ENCODE measurements at places on chromosomes 5 and 9.
A peak's percentile ranks its signal among the peaks of the same experiment; 100 is the strongest.

DNA sequence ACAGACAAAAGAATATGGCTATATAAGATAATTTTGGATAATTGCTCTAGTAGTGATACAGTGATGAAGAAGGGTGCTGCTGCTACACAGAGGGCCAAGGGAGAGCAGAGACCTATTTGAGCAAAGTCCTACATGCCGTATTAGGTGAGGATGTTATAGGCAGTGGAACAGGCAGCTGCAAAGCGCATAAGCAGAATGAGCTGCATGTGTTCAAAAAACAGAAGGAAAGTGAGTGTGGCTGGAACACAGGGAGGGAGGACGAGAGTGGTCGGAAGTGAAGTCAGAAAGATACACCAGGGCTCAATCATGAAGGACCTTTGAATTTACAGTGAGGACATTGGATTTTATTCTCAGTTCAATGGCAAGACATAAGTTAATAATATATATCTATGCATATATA, 35.4 kb downstream of the ITGA2 start:
- DNase-seq: no peak

DNA sequence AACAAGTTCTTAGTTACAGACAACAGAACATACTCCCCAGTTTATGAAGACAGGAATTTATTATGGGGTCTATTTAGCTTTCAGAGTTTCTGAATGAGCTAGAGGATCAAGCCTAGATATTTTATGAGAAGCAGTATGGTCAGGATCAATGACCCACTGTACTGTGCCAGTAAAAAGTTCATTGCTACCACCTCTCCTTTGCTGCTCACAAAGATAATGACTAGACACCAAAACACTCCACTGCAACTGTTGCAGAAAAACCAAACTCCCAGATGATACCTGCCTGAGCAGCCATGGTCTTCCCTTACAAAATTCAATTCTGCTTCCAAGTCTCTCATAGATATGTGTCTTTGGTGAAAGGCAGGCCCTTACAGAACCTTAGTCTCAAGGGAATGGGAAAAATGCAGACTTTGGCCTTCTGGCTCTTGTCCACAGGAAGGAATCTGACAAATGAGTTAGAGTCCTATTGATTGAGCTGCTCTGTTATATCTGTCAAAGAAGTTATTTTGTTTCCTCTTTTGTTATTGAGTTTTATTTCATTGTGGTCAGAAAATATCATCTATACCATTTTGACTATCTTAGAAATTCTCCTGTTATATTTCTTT, 74.7 kb upstream of the RASGRF2 start:
- DNase-seq: no peak

- DNase-seq: no peak
Measured at GRCh38 chr9:87206064-87206661, 258.9 kb upstream of the GAS1 start.

- DNase-seq: no peak
Measured at GRCh38 chr5:55108661-55109060, 6.2 kb downstream of the GZMA start.

- no peak for DNase-seq
Measured at GRCh38 chr9:7976856-7977255, 177.3 kb upstream of the DMAC1 start.

DNA sequence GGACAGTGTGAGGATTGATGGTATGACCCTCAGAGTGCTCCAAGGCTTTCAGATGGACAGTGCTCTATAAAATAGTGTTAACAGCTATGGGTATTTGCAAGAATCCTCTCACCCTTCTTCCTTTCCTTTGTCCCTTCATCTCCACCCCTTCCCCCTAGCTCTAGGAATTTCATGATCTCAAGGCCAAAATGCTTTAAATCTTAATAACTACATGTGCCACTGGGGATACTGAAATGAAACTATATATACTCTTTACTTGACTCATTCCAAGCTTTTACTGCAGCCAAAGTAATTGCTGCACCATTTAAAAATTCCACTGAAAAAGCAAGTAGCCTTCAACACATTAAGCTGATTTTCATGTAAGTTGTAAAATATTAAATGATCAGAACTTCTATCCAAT, 361.6 kb upstream of the SLC30A5 start:
- DNase-seq: no peak

GRCh38 chr9:114824110-114824509, 18.3 kb upstream of the TNFSF15 start:
- DNase-seq: no peak

- DNase-seq: no peak
Measured at GRCh38 chr5:32168460-32169033, 5.6 kb downstream of the GOLPH3 start.

DNA sequence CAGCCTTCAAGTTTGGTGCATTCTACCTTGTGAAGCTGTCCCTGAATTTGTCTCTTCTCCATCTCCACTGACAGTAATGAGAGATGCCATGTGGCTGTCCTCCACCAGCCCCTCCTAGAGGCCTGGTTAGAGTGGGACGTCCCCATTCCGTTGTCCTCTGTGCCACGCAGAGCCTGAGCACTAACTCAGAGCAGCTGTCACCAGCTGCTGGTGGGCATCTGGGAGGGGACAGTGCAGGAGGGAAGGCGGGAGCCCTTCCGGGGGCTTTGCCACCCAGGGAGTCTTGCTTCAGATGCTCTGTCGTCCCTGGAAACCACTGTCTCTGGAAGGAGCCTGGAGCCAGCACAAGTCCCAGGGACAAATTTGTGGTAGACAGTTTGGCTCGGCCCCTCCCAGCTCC, 78.6 kb downstream of the PDZD2 start:
- no peak for DNase-seq

DNA sequence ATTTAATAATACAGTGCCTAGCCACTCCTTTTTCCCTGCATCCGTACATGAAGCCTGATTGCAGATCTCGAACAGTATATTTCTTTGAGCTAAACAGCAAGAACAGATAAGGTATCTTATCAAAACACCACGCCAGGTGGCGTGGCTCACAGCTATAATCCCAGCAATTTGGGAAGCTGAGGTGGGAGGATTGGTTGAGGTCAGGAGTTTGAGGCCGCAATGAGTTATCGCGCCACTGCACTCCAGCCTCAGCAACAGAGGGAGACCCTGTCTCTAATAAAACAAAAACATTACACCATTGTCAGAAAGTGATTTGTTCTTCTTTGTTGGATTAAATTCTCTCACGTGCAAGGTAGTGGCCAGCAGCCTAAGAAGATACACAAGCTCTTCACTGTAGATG, 291.2 kb upstream of the DMRT1 start:
- no peak for DNase-seq

GRCh38 chr9:116604251-116604650, 82.9 kb upstream of the TRIM32 start:
- no peak for DNase-seq

- no peak for DNase-seq
Measured at GRCh38 chr5:55363856-55364255, 56.1 kb downstream of the MTREX start.

GRCh38 chr5:75603371-75603770, 7.9 kb upstream of the ANKDD1B start:
- no peak for DNase-seq

DNA sequence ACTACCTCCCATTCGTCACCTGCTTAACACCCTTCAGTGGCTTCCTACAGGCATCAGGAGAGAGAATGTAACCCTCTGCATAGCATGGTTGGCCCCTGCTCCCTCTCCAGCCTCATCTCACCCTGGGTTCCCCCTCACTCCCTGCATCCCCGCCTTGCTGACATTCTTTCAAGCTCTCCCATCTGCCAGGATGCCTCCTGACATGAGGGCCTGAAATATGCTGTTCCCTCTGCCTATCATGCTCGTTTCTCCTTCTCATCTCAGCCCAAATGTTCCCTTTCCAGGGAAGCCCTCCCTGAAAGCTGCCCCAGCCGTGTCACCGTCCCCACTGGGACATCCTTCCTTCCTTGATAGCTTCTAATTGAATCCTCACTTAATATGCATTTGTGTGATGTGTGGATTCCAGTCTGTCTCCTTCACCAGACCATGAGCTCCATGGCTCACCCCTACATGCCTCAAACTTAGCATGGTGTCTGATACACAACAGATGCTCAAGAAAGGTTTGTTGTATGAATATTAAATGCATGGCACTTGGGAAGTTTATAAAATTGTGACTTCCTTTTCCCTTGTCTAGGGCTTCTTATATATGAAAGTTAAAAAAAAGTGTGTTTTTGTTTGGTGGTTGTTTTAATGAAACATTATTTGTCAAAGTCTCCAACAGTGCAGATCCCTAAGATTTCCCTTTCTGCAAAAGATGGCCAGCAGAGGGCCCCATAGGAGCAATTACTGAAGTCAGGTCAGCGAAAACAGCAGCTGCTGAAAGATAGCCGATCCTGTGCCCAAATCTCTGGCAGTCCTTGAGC, 7.3 kb upstream of the C5orf58 start:
- peak; percentile 77 for DNase-seq

- DNase-seq: no peak
Measured at GRCh38 chr9:132698989-132699388, 28.7 kb downstream of the GTF3C4 start.

GRCh38 chr5:14379739-14380497, 201.7 kb upstream of the OTULINL start:
- no peak for DNase-seq

- no peak for DNase-seq
Measured at GRCh38 chr5:149605998-149606724, 24.9 kb downstream of the ARHGEF37 start.

- no peak for DNase-seq
Measured at GRCh38 chr9:74935008-74935407, 17.7 kb downstream of the C9orf40 start.

DNA sequence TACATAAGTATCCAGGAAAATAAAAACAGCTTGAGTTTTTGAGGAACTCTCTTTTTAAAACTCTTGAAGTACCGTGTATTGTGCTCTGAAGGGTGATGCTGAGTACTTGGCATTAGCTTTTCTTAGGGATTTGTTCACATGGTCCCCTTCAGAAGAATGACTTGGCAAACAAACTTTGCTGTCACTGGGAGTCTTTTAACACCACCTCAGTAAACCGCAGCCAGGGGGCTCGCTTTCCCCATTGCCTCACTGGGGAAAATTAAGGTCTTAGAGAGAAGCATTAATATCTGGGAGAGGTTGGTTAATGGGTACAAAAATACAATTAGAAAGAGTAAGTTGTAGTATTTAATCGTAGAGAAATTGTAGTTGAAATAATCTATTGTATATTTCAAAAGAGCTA, 105.9 kb upstream of the DAP start:
- no peak for DNase-seq

GRCh38 chr5:17839848-17840247, 205.6 kb downstream of the TAF11L14 start:
- no peak for DNase-seq

DNA sequence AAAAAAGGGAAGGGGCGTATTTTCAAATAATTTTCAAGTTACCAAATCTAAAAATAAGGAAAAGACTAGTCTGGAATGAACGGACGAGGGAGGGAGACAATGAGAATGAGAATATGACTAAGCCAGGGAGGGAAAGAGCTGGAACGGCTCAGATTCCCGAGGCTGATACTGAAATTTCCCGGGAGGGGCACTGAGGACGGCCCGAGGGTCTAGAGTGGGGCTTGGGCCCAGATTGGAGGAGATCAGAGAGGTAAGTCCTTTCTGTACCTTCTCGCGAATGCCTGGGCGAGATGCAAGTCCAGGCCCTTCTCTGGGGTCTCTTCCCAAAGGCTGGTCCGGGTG, 3.4 kb upstream of the CCIN start:
- no peak for DNase-seq

GRCh38 chr5:10856071-10856470, 95.0 kb upstream of the DAP start:
- DNase-seq: no peak

Measured in NCI-H526 treated with DMSO at 0.1 percent for 48 hours (cell line).